Suppressor macrophage treated with lipopolysaccharide for 1 hour (primary cell): ENCODE measurements at places on chromosomes 2 and 18.

GRCh38 chr2:173750831-173751230 is 214.3 kb downstream of the SP3 start:
- DNase-seq, result no peak

DNA sequence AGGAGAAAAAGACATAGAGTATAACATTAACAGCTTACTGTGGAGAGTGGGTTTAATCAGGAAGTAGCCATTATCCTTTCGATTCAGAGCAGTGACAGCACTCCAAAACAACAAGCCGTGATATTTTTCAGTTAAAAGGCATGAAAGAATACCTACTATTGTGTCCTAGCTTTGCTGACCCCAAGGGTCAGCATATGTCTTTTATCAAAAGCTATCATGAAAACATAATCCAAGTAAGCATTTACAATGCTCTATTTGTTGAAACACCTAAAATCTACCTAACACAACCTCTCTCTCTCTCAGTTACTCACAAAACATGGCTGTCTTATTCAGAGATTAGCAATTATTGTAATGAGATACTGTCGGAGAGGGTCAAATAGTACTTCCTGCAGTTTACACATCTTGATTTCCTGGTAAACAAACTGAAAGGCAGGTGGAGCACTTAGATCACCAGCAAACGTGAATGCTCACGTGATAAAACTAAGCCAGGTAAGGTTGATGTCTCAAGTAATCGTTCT is 100.0 kb downstream of the BAZ2B start:
- peak; percentile 36 for DNase-seq

DNA sequence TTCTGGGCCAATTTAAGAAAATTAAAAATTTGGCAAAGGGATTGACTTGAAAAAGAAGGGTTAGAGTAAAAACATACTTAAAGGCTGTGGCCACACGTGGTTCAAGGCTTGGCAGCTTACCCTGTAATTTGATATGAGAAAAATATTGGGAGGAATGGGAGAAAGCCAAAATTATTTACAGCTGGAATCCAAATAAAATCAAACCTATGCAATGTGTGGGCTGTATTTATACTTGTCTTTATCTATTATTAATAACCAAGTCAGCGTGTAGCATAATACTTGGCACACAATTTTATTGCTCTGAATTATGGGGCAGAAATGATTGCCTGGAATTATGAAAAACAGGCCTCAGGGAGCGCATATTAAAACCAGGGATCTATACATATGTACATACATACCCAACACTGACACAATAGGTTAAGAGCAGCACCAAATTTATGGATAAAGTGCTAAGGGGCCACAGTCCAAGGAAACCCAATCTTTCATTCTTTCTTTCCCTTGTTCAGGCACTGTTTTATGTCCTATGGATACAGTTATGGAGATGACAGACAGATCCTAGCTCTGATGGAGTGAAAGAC is 35.6 kb downstream of the FAM124B start:
- no peak for DNase-seq

DNA sequence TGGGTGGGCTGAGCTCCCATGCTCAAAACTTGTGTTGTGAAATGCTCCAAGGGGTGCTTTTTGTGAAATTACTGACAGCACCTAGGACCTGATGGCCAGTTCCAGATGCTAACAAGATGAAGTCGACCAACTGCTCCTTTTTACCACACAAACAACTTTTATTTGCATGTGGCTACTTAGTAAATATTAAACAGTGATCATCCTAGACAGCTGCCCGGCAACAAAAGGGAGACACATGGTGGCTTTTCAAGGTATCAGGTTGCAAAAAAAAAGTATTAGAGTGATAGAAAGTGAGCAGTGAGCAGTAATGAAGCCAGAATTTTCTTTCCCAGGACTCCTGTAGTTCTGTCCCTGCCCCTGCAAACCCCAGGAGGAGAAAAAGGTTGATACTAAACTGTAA is 118.5 kb downstream of the RPIA start:
- DNase-seq, result no peak

DNA sequence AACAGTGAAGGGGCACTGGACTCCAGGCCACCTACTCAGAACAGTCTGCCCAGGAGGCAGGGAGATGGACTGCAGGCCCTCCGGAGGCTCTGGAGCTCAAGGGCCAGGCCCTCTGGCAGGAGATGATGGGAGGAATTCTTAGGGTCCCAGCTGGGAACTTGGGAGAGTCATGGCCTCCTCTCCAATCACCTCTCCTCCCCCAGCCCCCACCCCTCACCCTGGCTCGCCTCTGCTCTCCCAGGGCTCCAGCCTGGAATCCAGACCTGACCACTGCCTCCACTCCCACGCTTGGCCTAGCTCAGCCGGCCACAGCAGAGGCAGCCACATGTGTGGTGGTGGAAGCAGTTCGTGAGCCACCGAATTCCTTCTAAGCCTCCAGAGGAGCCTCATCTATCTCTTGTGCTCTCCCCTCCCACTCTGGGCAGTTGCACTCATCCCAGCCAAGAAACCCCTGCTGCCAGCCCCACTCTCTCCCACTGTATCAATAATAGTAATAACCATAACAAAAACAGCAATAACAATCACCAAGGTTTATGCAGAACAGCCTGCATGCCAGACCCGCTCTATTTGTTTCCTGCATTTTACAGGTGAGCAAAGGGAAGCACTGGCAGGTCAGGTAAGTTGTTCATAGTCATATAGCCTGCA is 67.4 kb downstream of the TNS1 start:
- DNase-seq, result no peak

DNA sequence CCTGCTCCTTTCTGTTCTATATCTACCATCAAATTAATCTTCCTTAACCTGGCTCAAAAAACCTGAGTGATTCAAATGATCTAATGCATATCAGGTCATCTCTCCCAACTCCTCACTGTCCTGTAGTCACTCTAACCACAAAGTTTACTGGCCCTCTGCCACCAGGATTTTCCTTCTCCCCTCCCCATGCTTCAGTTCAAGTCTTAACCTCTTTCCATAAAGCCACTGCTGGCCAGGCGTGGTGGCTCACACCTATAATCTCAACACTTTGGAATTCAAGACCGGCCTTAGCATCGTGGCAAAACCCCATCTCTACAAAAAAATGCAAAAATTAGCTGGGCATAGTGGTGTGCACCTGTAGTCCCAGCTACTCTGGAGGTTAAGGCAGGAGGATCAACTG is 7.5 kb upstream of the SP3 start:
- DNase-seq, result no peak

GRCh38 chr2:103664690-103665089 is 902.9 kb downstream of the TMEM182 start:
- no peak for DNase-seq
